RWPE2 (cell line): ENCODE measurements at places on chromosomes 1 and 21.
A peak's percentile ranks its signal among the peaks of the same experiment; 100 is the strongest.

DNA sequence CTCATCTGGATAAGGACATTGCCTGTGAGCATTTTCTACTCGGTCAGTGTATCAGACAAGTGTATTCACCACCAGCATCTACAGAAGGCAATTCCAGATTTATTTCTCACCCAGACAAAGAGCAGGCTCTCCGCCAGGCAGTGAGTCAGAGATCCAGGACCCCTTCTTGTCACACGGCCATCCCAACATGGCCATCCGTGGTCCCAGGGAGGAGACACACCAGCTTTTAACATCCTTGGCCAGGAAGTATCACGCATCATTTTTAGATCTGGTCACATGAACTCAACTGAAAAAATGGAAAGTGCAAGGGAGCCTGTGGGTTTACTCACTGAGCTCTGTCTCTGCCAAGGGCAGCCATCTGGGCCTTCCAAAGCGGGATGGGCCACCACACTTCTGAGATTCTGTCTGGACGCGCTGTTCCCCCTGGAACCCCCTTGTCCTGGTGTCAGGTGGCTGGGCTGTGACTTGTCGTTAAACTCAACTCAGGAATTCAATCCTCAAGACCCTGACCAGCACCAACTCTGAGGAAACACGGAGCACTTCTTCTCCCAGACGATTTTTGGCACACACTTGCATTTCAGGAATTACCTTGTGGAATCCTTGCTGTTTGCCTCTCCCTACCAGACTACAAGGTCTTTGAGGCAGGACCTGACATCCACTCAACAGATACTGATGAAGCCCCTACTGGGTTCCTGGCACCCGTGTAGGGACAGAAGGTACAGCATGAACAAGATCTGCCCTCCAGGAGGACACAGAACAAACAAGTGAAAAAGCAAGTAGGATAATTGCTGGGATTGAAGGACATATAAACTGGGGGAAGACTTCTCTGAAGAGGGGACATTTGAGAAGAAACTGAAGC is 21.6 kb upstream of the CCSAP start:
- no peaks in the 10 kb centered on the region for H3K27me3 ChIP-seq
- H3K4me3 ChIP-seq, result no peak overlapping the region
- no peaks in the 10 kb centered on the region for H3K4me1 ChIP-seq

GRCh38 chr1:208309771-208310170 is 65.6 kb upstream of the PLXNA2 start:
- H3K4me1 ChIP-seq, result no peaks in the 10 kb centered on the region
- no peak for DNase-seq
- H3K27me3 ChIP-seq, result no peaks in the 10 kb centered on the region
- H3K4me3 ChIP-seq, result no peak overlapping the region
- no peak overlapping the region for H3K27ac ChIP-seq
- H3K36me3 ChIP-seq, result no peaks in the 10 kb centered on the region

GRCh38 chr1:222031318-222031717 is 289.4 kb upstream of the DUSP10 start:
- DNase-seq, result no peak
- no peaks in the 10 kb centered on the region for H3K36me3 ChIP-seq
- no peaks in the 10 kb centered on the region for H3K4me1 ChIP-seq
- no peak overlapping the region for H3K4me3 ChIP-seq

DNA sequence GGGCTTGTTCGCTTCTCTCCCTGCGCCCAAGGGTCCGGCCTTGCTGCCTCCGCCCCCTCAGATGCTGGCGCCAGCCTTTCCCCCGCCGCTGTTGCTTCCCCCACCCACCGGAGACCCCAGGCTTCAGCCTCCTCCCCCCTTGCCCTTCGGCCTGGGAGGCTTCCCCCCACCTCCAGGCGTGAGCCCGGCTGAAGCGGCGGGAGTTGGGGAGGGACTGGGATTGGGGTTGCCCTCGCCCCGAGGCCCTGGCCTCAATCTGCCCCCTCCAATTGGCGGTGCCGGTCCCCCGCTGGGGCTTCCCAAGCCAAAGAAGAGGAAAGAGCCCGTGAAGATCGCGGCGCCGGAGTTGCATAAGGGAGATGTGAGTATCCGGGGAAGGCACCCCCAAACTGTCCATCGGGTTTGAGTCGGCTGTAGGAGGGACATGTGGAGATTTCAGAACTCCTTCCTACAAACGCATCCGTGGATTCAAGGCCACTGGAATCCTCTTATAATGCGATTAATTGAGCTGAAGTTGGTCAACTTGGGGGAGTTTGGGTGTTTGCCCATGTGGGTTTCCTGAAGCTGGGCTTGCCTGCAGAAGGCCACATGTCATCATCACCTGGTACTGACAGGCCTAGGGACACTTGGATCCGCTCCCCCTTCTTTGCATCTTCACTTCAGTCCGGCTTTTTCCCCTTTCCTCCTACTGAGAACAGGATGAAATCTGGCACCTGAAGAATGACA is 707 bp downstream of the PRCC start:
- DNase-seq, result no peak
- H3K4me3 ChIP-seq, result peak overlapping the region; percentile 97
- peaks cover 34% of the 10 kb centered on the region for H3K36me3 ChIP-seq
- H3K27me3 ChIP-seq, result no peaks in the 10 kb centered on the region
- H3K4me1 ChIP-seq, result no peaks in the 10 kb centered on the region
- peak overlapping the region; percentile 63 for H3K27ac ChIP-seq

GRCh38 chr1:61387829-61388228 is 305.5 kb downstream of the NFIA start:
- no peaks in the 10 kb centered on the region for H3K27me3 ChIP-seq
- H3K4me1 ChIP-seq, result no peaks in the 10 kb centered on the region
- H3K36me3 ChIP-seq, result peaks cover 35% of the 10 kb centered on the region

DNA sequence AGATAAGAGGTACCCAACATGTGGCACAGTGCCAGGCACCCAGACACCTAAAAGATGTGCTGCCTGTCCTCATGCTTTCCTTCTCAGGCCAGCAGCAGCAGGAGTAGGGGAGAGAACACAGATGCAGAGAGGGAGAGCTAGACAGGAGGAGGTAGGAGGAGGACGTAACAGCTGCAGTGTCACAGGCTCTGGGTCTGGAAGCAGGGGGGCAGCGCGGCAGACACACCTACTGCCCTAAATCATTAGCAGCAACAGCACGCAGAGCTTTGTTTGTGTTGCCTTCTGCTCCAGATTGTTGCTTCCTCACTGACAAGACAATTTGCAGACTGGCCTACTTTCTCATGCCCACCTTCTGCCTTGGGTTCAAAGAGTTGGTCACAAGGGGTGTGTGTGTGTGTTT is 196.7 kb upstream of the DAB1 start:
- peaks cover 6% of the 10 kb centered on the region for H3K4me1 ChIP-seq
- H3K27ac ChIP-seq, result no peak overlapping the region
- no peaks in the 10 kb centered on the region for H3K36me3 ChIP-seq
- H3K4me3 ChIP-seq, result no peak overlapping the region
- H3K27me3 ChIP-seq, result no peaks in the 10 kb centered on the region

- peaks cover 4% of the 10 kb centered on the region; the same call in 1 of the 2 replicates for H3K36me3 ChIP-seq
- no peak overlapping the region for H3K4me3 ChIP-seq
- DNase-seq, result no peak
- no peaks in the 10 kb centered on the region for H3K27me3 ChIP-seq
- peak overlapping the region; percentile 71 for H3K27ac ChIP-seq
- peaks cover 12% of the 10 kb centered on the region for H3K4me1 ChIP-seq
These were observed 100.9 kb downstream of the PEX14 start for GRCh38 chr1:10575616-10576015.

DNA sequence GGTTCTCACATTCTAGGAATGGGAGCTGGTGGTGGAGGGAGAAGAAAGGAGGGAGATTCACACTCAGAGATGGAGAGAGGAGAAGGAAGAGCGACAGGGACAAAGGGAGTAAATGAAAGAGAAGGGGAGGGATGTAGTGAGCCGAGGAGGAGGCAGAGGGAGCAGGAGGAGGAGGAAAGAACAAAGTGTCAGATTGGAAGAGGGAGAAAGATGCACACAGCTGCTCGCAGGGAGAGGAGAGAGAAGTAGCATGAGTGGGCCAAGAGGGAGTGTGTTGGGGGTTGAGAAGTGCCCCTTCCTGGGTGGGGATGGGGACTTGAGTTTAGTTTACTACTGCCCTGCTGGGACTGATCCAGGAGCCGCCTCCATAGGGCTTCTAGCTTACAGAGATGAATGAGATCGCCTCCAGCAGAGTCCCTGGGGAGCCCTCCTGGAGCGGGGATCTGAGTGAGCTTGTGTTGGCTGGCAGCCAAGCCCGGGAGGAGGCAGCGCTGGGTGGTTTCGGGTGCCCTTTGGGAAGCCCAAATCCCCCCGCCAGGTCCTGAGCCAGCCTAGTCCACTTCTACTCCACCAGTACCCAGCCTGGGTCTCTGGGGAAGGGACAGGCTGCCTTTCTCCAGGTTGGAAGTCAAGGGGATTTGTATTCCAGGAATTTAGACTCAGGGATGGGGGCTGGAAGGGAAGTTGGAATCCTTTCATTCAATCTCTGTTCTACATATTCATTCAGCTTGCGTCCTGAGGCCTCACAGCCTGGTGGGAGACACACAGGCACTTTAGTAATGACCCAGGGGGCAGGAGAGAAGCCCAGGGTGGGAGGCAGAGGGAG is 20.9 kb downstream of the PTPRU start:
- no peak for DNase-seq
- no peaks in the 10 kb centered on the region for H3K27me3 ChIP-seq
- no peaks in the 10 kb centered on the region for H3K4me1 ChIP-seq
- H3K36me3 ChIP-seq, result peaks cover 7% of the 10 kb centered on the region; the same call in 1 of the 2 replicates
- no peak overlapping the region for H3K4me3 ChIP-seq

DNA sequence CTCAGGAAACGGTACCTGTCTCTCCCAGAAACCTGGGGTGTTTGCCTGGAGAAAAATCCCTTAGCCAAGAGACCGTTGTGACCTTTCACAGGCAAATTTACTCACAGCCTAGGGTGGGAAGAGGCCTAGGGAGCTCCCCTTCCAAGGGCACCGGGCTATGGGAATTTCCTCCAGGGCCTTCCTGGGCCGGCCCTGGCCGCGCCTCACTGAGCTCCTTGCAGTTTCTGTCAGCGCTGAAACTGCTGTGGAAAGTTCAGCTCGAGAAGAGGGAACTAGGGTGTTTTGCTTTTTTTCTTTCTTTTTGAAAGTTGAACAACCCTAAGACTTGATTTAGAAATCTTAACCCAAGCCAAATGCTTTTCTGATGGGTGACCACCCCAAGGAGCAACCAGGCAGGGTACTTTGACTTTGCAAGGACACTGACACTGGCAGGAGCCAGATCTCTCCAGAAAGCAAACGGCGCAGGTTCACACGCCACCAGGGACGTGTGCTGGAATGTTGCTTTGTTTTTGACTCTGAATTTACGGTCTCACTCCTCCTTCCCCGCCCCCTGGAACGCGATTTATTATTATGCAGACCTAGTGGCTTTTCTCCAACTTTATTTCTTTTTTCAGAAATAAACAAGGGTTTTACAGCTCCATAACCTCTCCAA is 229.6 kb upstream of the JUN start:
- peak overlapping the region; percentile 69 for H3K27ac ChIP-seq
- peaks cover 39% of the 10 kb centered on the region for H3K4me1 ChIP-seq
- no peaks in the 10 kb centered on the region for H3K27me3 ChIP-seq
- no peaks in the 10 kb centered on the region for H3K36me3 ChIP-seq
- no peak for DNase-seq

DNA sequence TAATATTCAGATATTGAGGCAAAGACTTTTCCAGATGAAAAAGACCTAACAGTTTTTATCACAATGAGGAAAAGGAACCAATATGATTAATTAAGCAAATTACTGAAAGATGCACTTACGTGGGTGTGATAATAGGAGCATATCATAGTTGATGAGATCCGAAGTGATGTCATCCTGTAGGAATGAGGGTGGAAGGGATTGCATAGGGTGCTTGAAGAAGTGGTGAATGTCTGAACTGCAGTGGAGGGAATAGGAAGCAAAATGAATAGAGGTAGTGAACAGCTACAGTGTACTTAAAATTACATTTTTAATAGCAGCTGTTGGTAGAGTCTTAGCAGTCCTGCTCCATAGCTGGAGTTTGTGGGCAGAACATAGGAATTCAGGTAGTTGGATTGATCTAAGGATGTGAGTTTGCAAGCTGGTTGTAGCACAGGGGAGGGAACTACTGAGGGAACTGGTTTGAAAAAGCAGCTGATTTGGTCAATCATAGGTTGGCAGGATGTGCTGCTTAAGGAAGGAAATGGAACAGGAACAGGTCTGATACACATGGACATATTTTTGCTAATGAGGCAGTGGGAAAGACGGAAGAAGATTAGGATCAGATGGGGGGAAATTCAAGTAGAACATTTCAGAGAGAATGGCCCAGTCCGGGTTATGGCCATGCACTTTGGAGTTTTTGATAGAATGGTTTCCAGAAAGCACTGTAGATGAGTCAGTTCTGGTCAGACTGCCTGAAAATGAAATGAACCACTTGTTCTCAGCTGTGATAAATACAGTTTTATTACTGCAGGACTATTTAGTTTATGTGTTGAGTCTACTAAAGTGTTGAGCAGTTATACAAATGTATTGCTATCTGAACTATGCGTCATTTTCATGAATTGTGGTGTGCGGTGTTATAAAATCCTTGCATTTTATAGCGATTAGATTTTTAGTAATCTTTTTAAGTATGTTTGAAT is 155.8 kb downstream of the RYR2 start:
- no peak for DNase-seq
- no peaks in the 10 kb centered on the region for H3K27me3 ChIP-seq
- no peaks in the 10 kb centered on the region for H3K4me1 ChIP-seq
- no peak overlapping the region for H3K4me3 ChIP-seq

- H3K4me3 ChIP-seq, result no peak overlapping the region
- no peak overlapping the region for H3K27ac ChIP-seq
- no peaks in the 10 kb centered on the region for H3K27me3 ChIP-seq
- no peak for DNase-seq
These were observed 7.1 kb upstream of the GPX7 start for GRCh38 chr1:52595061-52595460.

GRCh38 chr1:70483342-70483741 is 72.3 kb downstream of the CTH start:
- no peak overlapping the region for H3K27ac ChIP-seq
- H3K4me3 ChIP-seq, result no peak overlapping the region
- no peaks in the 10 kb centered on the region for H3K27me3 ChIP-seq
- DNase-seq, result no peak
- H3K4me1 ChIP-seq, result no peaks in the 10 kb centered on the region

DNA sequence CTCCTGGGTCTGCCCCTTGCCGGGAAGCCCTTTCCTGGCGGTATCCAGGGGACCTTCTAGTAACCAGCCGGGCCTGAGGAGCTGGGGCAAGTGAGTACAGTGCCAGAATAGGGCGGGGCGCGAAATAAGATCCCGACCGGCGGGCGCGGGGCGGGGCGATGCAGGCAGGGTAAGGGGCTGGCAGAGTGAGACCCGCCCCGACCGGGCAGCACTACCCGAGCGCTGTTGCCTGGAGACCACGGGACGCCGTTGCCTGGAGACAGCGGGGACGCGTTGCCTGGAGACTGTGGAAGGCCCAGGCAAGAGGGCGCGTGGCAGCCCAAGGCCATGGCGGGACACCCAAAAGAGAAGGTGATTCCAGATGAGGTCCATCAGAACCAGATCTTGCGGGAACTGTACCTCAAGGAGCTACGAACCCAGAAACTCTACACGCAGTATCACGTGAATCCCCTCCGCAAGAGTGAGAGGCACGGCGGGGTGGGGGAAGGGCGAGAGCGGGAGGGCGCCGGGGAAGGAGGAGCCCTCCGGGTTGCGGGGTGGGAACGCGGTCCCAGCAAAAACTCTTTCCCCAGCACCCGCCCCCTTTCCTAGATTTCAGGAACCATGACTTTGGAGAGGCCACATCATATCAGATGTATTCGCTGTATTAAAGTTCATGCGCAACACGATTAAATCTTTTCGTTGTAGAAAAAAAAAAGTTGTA is 24.3 kb downstream of the EBNA1BP2 start:
- no peaks in the 10 kb centered on the region for H3K36me3 ChIP-seq
- H3K4me3 ChIP-seq, result peak overlapping the region; percentile 19
- H3K27me3 ChIP-seq, result no peaks in the 10 kb centered on the region
- no peak overlapping the region for H3K27ac ChIP-seq
